DMS 273 treated with DMSO at 0.1 percent for 48 hours (cell line): ENCODE measurements at places on chromosomes 13 and 19.
A peak's percentile ranks its signal among the peaks of the same experiment; 100 is the strongest.

GRCh38 chr19:18428173-18428786, 9.1 kb downstream of the SSBP4 start:
- DNase-seq: no peak

DNA sequence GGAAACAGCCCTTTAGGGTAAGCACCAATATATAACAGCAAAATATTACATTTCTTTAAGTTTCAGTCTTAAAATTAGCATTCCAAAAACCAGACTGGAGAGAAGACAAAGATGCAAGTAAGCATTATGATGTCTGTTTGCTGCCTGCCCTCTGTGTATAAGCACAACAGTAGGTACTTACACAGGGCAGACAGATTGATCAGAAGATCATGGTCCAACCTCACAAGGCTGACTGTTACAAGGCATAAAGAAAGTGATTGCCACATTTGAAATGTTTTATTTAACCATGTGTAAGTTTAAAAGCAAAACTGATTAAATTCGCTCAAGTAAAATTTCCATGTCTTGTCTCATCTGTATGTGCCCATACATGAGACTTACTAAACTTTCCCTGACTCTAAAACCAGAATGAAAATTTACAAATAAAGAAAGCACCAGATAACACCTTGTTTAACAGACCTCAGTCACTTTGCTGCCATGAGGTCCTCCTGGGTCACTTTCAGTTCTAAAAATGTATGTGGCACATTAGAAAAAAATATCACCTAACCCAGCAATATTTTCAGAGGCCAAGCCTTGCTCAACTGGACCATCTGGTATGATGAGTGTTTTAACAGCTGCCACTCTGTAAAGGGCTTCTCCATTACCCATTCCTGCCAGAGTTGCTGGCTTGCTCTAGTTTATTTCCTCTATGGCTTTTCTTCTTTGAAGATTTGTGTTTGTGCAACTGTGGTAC, 297.0 kb downstream of the RBM26 start:
- DNase-seq: peak; percentile 43

- no peak for DNase-seq
These were observed 239.3 kb downstream of the KCTD12 start for GRCh38 chr13:76646946-76647345.

DNA sequence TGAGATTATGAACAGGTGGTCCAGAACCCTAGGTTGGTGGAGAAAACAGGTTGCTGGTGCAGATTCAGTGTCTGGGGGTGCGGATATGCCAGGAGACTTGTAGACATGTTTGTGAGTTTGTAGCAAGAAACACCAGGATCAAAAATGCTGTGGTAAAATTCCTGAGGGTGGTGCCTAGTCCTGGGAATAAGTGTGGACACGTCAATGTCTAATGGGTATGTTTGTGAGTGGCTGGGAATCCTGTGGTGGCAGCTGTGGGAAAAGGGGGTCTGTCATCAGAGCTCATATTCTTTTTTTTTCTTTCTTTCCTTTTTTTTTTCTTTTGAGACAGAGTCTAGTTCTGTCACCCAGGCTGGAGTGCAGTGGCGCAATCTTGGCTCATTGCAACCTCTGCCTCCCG, 7.2 kb downstream of the ZNF708 start:
- no peak for DNase-seq

- no peak for DNase-seq
These were observed 16.0 kb downstream of the CRTC1 start for GRCh38 chr19:18699403-18700054.

GRCh38 chr19:46976845-46977320, 42.8 kb upstream of the NPAS1 start:
- DNase-seq: no peak

- no peak for DNase-seq
These were observed 1.8 kb upstream of the SSBP4 start for GRCh38 chr19:18417250-18418028.

DNA sequence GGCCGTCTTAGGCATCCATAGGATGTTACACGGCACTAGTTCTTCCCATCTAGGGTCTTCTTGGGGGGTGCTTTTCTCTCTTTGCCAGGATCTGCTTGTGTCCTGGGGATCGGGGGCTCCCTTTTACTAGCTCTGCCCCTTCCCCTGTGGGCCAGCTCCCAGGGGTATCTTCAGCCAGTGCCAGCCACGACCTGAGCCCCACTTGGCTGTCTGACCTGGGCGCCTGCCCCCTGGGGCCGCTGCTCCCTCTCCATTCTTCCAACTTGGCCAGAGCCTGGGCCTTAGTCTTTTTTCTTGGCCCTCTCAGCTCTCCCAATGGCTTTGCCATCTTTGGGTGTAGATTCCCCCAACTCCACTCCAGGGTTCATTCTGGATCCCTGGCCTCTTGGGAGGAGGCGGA, 3.1 kb downstream of the PRKACA start:
- DNase-seq: no peak

- DNase-seq: no peak
These were observed 32.7 kb downstream of the KDM4B start for GRCh38 chr19:5001615-5002014.

DNA sequence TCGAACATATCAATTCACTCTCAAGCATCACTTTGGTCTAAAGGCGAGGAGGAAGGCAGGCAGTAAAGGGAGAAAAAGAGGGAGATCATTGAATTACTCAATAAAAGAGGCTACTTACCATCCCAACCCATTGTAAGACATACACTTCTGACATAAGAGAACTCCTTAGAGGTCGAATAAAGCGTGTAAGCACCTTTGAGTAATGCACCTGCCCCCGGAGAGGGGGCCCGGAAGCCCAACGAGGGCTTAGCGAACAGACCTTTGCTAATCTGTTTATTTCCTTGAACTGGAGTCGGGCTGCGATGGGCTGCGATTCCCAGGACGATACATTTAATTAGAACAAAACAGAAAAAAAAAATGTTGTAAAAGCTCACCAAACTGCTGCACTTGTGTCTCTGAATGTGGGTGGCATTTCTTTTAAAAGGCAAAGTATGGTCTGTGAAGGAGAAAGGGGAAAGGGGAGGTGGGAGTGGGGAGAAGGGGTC, 3.0 kb downstream of the ZC3H4 start:
- no peak for DNase-seq

DNA sequence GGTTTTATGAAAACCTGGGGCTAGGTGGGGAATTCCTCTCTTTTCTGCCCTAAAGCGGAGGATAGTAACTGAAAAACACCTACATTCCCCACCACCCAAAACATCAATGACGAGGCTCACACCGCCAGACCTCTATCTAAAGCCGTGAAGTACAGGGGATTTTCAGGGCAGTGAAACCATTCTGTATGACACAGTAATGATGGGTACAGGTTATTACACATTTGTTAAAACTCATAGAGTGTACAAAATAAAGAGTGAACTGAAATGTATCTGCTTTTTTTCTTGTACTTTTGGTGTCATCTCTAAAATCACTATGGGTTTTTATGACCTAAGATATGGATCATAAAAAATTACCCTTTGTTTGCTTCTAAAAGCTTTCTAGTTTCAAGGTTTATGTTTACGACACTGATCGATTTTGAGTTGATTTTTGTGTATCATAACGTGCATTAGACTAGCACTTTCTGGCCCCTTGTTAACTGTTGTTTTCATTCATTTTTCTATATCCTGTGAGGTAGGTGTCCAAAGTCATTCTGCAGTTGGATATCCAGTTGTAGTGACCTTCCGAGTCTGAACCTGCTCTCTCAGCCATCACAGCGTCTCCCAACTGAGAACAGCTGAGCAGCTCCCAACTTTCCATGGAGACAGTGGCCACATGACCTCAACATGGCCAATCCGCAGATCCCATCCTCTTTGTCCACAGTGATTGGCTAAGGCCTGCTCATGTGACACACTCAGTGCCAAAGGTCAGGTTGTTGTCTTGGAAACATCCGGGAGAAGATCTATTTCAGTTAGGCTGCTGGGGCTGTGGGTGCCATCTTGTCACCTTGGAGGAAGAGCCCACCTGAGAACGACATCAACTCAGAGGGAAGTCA, 10.3 kb downstream of the MBD3L2B start:
- DNase-seq: no peak

DNA sequence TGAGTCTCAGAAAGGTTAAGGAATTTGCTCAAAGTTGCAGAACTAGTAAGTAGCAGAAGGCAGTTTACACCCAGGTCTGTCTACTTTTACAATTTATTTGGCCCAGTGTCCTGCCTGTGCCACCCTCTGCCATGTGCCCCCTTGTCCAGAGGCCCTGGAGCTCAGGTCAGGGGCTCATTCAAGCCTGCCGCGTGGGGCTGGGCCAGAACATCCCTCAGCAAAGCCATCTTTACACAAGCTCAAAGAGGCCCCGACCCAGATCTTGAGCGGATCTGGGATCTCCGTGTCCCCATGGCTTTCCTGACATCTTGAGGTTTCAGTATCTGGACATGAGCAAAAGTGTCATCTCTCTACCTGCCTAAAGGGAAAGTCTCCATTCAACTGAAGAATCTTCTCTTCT, 76.4 kb upstream of the VSTM2B start:
- DNase-seq: no peak
